ENCODE measurements at places on chromosomes 3 and 15. TPM values are rescaled to one million over a fixed set of nuclear protein-coding genes. Genes with fewer than 3 reads are reported as not detected.

GRCh38 chr3:128556384-128556783 is 63.4 kb upstream of the GATA2 start:
- DNase-seq = no peak

DNA sequence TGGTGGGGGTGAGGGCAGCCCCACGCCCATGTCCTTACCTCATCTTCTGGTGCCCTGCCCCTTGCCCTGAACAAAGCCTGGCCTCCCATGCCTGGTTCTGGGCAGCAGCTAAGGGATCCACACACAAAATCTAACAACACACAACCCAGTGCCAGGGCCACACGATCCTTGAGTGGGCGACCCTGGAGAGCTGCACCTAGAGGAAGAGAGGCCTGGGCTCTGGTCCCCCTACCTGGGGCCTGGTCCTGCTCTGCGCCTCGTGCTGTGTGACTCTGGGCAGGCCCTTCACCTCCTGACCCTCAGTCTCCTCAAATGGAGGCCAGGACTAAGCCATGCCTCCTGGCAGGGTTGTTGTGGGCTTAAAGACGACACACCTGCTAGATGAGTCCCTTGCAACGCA is 20.0 kb upstream of the C3orf22 start:
- DNase-seq = no peak

CYP1A2 gene
- not detected for polyA plus RNA-seq

TEX55 gene
- not detected for polyA plus RNA-seq

SLC22A13 gene
- polyA plus RNA-seq = 0.40 TPM

Data from CD4-positive, CD25-positive, alpha-beta regulatory T cell (primary cell).